ENCODE measurements at places on chromosomes 4 and X.

GRCh38 chr4:88788895-88789294 is 91.3 kb upstream of the NAP1L5 start:
- DNase-seq, result no peak

DNA sequence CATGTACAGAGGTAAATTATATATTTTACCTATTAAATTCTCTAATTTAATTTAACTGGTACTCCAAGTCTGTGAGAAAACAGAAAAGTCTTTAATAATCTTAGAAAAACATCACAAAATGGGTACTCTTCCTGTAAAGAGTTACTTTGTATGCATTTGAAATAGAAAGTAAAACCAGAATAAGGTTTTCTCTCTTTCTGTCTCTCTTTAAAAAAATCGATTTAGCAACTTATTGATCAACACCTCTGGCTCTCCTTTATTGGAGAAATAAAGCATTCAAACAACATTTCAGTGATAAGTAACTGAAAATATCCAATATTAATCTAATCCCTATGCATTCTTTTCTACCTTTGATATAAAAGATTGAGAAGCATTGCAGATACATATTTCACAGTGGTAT is 27.4 kb downstream of the ATOH1 start:
- no peak for DNase-seq

DNA sequence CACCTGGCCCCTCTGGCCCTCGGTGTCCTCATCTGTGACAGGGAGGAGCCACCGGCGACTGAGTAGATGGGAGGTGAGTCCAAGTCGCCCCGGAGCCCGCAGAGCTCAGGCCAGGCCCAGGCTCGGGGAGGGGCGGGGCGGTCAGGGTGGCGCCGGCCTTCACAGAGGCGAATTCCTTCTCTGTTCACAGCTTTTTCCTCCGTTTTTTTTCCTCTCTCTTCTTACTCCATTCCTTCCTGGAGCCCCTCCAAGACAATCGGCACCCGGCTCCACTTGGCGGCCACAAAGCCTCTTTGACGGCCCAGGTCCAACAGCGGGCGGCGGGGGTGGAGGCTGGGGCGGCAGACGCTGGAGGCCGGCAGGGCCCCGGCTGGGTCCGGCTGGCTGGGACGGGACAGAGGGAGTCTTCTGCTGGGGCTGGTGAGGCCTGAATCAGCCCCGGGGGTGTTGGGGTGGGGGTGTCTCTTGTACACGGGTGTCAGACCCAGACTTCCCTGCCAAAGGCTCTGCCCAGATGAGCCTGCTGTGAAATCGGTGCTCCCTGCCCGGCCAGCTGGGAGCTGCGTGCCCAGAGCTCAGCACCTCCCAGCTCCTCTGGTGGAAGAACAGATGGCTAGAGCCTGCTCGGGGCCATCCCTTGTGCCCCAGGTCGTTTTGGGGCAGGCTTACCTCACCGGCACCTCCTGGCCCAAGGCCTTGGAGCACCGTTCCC is 22.6 kb downstream of the FGFRL1 start:
- DNase-seq, result no peak

DNA sequence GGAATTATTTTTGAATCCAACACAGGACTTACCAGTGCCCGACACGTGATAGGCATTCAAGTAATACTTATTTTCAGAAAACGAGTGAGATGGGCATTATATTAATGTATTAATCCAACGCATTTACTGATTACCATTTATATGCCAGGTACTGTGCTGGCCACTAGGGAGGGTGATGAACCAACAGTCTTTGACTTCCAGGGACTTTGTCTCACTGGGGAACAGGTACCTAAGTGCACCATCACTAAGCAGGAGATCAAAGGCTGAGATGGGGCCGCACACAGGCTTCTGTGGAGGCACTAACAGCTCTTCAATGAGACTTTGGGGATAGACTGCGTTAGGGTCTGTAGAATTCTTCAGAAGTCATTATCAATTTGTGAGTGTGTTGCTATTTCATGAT is 5.7 kb upstream of the TADA2B start:
- peak; percentile 13 for DNase-seq

GRCh38 chr4:55524844-55525571 is 21.7 kb downstream of the CLOCK start:
- no peak for DNase-seq

DNA sequence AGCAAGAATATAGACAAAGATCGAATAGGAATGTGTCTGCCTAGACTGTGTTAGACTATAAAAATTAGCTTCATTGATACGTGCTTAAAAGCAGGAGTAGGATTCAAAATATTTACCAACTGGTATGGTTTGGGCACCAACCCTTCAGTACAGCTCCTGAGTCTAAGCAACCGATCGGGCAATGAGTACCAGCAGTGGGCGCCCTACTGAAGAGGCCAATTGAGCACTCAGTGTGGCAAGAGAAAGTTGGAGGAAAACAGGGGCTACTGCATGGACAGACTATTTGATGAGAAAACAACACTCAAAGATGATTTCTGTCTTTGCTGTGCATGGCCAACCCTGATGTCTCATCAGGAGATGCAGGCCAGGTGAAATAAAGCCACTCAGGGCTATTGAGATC is 176.0 kb upstream of the NWD2 start:
- DNase-seq, result no peak

- DNase-seq, result no peak
These were observed 78.2 kb downstream of the AFAP1 start for GRCh38 chr4:7861440-7861881.

- no peak for DNase-seq
These were observed 21.8 kb downstream of the UPRT start for GRCh38 chrX:75295641-75296040.

GRCh38 chr4:7752649-7753048 is 187.0 kb downstream of the AFAP1 start:
- DNase-seq, result no peak

- DNase-seq, result no peak
These were observed 212.8 kb downstream of the MAB21L2 start for GRCh38 chr4:150794706-150795105.

DNA sequence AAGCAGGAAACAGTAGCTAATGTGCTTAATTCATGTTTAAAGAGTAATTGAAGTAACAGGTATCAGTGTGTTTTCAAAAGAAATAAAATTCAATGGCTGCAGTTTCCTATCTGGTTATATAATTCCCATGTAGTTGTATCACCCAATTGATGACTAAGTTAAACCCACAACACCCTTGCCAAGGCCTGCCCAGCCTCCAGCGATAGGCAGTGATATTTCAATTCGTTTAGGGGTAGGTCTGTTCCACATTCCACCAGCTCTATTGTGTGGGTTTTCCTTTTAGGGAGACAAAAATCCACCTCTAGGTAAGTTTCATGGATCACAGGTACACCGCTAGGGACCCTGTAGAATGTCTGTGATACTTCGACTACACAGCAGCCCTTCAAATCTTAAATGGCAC is 24.7 kb upstream of the MXRA5 start:
- DNase-seq, result no peak
